ENCODE measurements at places on chromosomes 2 and 18.

DNA sequence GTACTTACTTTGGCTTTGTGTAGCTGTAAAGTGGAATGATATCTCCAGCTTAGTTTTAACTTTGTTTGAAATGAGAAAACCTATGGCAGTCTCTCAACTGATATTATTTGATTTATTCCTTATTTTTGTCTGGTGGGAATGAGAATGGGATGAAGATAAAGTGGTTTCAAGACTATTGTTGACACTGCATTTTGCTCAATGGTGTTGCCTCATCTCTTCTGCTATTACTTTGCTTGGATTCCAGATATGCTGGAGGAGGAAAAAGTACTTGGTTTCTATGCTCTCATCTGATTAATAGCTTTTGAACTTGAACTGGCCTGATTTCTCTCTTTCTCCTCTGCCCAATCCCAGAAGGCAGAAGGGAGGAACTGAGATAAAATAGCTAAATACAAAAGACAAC, 198.2 kb downstream of the CTNNA2 start:
- no peak for DNase-seq

GRCh38 chr2:52144590-52144989, 1112.7 kb upstream of the NRXN1 start:
- no peak for DNase-seq

GRCh38 chr18:59139291-59139614, 431 bp upstream of the SEC11C start:
- no peak for DNase-seq

- no peak for DNase-seq
These were observed 695.5 kb downstream of the NYAP2 start for GRCh38 chr2:226095058-226095457.

DNA sequence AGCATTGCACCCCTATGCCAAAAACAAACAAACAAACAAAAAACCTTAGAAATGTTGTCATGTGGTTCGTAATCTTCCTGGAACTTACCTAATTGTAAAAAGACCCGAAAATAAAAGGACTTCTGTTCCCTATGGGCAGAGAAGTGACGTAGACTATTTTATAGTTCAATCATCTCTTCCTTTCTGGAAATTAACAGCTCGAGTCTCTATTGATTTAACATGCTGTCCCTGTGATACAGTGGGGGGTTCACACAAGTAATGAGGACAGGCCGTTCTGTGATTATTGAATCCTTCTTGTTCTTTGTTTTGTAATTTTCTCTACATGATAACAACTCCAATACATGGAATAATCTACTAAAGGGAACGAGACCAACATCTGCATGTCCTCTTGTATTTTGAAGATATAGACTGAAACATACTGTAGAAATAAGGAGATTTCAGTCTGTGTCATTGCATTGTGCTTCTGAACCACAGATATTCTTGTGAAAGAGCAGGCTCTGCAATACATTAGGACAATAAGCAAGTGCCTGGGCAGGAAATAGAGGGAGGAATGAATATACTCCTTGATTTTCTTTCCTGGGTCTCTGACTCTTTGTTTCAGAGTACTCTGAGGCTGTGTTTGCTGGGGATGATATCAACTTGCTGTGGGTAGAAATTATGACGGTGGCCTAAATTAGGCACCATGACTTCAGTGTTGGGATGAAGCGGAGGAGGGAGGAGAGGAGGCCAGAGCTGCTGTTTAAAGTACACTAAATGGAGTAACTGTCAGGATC, 65.7 kb upstream of the PPM1B start:
- no peak for DNase-seq

DNA sequence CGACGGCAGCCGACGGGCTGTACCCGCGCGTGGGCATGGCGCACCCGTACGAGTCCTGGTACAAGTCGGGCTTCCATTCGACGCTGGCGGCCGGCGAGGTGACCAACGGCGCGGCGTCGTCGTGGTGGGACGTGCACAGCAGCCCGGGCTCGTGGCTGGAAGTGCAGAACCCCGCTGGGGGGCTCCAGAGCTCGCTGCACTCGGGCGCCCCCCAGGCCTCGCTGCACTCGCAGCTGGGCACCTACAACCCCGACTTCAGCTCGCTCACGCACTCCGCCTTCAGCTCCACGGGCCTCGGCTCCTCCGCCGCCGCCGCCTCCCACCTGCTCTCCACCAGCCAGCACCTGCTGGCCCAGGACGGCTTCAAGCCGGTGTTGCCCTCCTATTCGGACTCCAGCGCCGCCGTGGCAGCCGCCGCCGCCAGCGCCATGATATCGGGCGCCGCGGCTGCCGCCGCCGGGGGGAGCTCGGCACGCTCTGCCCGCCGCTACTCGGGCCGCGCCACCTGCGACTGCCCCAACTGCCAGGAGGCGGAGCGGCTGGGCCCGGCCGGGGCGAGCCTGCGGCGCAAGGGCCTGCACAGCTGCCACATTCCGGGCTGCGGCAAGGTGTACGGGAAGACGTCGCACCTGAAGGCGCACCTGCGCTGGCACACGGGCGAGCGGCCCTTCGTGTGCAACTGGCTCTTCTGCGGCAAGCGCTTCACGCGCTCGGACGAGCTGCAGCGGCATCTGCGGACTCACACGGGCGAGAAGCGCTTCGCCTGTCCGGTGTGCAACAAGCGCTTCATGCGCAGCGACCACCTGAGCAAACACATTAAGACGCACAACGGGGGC, 2.0 kb downstream of the SP9 start:
- DNase-seq, result peak; percentile 23

GRCh38 chr2:105403783-105404698, 5.2 kb upstream of the FHL2 start:
- DNase-seq, result no peak

GRCh38 chr2:219422952-219423534, 4.9 kb downstream of the DES start:
- DNase-seq, result no peak

- DNase-seq, result no peak
These were observed 84.4 kb upstream of the NARS1 start for GRCh38 chr18:57705832-57706595.

GRCh38 chr2:191382801-191383200, 137.6 kb downstream of the MYO1B start:
- DNase-seq, result peak; percentile 53

DNA sequence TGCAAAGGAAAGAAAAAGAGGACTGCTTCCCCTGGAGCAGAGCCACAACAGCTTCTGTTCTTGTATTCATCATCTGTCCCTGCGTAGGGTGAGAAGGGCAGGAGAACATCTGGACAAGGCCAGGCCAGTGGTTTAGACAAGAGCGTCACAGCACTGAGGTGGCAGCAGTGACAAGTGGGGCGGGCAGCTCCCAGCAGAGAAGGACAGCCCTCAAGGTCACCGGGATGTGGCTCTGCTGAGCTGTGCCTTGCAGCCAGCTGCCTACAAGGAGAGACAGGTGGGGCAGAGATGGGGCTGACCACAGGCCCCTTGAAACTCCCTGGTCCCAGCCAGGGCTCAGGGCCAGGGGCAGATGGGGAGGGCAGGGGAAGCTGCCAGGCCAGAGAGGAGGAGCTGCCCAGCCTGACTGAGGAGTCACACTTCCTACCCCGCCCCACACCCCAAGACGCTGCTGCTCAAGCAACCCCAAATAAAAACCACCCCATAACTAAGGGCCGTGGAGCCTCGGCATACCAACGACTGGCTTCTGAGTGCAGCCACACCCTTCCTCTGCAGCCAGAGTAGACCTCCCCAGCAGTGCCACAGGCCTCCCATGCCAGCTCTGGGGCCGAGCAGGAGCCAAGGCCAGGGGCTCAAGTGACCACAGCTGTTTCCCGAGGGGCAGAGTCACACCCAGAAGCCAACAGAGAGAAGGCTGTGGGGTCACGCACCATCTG, 5.4 kb downstream of the RAB11FIP5 start:
- DNase-seq, result no peak

DNA sequence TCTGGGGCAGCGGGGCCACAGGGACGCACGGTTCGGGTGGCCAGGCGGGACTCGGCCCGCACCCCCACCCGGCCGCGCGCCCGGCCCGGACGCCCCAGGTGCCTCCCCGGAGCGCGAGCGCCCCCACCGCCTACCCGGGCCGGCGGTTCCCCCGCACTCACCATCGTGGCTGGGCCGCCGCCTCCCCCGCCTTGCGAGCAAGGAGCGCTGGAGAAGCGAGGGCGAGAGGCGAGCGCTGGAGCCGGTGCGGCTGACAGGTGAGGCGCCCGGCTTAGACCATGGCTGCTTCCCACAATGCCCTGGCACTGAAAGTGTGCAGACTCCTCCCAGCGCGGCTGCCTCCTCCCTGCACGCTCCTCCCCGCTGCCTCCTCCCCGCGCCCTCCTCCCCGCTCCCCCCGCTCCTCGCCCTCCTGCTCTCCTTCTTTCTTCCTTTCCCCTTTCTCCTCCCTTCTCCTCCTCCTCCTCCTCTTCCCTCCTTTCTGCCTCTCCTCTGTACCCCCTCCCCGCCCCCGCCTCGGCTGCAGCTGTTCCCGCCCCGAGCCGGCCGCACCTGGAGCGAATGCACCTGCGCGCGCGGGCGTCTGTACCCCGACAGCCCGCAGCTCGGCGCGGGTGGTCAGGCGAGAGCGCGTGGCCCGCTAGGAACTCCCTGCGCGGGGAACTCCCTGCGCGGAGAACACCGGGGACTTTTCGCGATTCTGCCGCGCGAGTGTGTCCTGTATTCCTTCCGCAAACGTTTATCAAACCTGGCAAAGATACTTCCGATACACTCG, at the start of gene AP1S3:
Gene AP1S3 (minus strand): TSS at position 296 of the 775 bp plus-strand sequence. CDS start 132 bp downstream, at position 164.
- peak; percentile 42 for DNase-seq

DNA sequence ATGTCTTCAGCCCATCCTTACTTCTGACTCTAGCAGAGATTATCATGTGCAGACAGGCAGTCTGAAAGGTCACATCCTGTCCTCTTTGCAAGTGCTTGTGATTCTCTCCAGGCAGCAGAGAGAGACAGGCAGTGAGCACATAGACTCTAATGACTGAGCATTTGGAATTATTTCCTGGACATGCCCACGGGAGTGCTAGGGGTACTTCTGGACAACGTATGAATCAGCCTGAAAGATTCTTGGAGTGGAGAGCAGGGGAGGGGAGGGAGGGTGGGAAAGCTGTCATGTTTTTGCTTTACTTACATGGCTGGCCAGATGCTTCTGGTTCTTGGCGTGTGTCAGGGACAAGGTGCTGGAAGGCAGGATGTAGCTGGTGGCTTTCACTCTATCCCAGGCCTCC, 150.6 kb downstream of the RIF1 start:
- no peak for DNase-seq

DNA sequence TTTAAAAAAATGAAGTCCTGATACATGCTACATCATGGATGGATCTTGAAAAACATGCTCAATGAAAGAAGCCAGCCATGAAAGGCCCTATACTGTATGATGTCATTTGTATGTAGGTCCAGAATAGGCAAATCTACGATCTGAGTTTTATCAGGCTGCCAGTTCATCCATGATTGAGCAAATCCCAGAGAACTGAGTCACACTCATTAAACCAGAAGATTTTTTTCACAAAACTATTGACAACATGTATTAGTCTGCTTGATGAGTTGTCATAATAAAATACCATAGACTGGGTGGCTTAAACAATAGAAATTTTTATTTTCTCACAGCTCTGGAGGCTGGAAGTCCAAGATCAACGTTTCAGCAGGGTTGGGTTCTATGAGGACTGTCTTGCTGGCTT, 130.7 kb downstream of the MREG start:
- DNase-seq, result no peak

DNA sequence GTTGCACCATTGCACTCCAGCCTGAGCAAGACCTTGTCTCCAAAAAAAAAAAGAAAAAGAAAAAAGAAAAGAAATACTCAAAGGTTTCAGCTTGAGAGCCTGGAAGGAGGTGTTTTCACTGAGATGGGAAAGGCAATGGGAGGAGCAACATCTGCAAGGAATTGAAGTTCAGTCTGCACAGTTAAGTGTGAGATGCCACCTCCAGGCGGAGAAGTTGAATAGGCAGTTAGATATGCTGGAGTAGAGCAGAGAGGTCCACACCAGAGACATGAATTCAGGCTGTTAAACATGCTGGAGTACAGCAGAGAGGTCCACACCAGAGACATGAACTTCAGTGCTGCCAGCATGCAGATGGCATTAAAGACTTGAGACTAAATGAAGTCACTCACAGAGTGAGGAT, 41.4 kb upstream of the DTNB start:
- no peak for DNase-seq

GRCh38 chr18:73446502-73446901, 578.7 kb upstream of the NETO1 start:
- no peak for DNase-seq

- no peak for DNase-seq
These were observed 41.9 kb upstream of the ASB18 start for GRCh38 chr2:236305964-236306605.

DNA sequence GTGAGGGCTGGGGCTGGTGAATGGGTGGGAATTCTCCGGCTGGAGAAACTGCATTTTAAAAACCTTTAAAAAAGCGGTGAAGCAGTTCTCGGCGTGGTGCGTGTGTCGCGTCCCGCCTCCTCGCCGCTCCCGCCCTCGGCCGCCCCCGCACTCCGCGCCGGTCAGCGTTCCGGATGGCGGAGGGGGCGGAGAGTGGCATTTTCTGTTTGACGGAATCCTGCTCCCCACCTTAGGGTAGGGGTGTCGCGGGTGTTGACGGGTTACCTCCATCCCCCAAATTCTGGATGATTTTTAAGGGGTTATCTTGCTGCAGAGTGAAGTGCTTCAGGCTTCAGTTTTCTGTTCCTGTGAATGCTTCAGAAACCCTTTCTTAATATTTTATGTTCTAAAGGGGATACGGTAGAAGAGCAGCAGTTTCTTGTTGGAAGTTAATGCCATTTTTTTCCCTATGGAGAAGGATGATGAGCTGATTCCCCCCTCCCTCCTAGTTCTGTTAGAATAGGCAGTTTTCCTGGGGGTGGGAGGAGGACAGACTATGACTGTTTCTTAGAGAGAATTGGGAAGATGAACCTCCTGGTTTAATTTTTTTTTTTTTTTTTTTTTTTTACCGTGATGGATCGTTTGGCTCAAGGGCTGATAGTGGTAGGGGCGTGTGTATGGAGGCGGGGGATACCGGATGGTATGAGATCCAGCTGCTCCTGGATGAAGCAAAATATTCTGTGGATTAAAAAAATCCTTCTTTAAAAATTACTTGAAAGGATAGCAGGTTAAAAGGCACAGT, 756 bp downstream of the ABI2 start:
- peak; percentile 43 for DNase-seq

- no peak for DNase-seq
These were observed 26.9 kb downstream of the LOXHD1 start for GRCh38 chr18:46630160-46630559.

DNA sequence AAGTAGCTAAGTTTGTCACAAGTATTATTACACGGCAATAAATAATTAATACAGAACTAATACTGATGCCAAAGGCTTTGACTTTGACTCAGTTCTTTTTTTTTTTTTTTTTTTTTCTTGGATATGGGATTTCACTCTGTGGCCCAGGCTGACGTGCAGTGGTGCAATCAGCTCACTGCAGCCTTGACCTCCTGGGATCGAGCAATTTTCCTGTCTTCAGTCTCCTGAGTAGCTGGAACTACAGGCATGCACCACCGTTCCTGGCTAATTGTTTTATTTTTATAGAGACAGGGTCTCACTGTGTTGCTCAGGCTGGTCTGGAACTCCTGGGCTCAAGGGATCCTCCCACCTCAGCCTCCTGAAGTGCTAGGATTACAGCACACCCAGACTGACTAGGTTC, 284.5 kb downstream of the SS18 start:
- no peak for DNase-seq

DNA sequence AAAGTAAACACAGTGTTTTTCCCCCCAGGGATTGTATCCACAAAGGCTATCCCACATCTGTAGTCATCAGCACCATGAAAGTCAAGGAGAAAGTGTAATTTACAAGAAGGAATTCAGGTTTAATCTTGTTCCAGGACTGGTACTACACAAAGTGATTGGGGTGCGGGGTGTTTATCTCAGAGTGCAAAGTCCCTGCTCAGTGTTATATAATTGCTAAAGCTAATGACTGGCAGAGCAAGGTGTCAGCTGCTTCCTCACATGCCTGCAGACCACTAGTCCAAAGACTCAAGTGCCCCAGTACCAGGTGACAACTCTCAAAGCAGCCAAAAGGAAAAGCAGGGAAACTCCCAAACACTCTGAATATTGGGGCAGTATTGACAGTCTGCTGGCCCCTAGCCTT, 40.4 kb upstream of the PDCL3 start:
- no peak for DNase-seq

Data from right lung (tissue), 10 donors.